ENCODE measurements at places on chromosomes 3 and 15.
A peak's percentile ranks its signal among the peaks of the same experiment; 100 is the strongest.

DNA sequence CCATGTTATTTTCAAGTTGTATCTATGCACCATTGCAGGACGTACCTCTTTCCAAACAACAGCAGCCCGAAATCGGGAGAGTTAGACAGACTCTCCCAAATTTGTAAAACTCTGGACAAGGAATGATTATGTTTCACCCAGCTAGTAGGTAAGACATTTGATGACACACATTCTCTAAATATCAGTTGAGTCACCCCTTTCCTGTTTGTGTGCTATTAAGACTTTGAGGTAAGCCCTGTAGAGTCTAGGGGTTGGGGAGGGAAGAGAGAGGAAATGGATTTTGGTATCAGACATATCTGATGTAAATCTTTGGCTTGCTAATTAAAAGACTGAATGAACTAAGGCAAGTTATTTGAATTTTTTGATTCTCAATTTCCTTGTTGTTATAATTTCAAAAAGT is 999.0 kb downstream of the TUSC7 start:
- no peak for DNase-seq

DNA sequence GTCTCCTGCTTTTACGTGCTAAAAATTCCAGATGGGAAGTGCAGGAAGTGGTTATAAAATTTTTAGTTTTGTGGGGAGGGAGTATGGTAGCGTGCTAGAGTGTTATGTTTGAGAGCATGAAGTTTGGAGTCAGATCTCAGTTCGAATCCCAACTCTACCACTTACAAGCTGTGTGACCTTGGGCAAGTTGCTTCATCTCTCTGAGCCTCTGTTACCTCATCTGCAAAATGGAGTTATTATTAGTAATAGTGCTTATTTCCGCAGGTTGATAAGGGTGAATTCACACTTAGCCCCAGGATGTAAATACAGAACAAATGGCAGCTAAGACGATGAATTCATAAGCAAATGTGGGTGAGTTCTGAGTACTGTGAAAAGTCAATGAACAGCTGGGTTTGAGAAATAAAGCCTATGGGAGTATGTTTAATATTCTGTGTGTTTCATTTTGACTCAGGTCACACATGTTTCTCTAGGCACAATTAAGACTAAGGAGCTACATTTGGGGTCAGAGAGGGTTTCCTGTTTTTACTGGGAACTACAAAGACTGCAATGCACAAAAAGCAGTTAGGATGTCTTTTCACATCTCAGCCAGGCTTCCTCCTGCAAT is 73.1 kb upstream of the FEZF2 start:
- DNase-seq: no peak

GRCh38 chr15:92749216-92749615 is 93.6 kb upstream of the FAM174B start:
- no peak for DNase-seq

DNA sequence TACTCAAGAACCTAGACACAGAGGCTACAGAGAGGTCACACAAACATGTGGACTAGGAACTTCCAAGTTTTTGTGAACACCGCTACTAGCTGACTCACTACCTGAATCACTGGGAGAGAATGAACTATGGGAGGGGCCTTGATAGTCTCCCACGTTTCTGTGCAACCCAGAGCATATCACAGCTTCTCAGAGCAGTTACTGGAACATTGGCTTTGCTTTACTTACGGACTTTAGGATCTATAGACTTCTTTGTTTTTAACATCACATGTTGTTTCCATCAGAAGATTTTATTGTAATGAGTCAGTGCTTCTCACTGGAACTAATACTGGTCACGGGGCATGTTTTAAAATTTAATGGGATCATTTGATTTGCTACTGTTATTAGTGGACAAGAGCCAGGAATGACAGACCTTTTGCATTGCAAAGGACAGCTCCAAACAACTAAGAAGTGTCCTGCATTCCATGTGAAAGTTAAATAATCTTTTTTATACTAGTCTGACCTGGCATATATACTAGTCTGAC is 35.6 kb downstream of the RTP4 start:
- DNase-seq: no peak

DNA sequence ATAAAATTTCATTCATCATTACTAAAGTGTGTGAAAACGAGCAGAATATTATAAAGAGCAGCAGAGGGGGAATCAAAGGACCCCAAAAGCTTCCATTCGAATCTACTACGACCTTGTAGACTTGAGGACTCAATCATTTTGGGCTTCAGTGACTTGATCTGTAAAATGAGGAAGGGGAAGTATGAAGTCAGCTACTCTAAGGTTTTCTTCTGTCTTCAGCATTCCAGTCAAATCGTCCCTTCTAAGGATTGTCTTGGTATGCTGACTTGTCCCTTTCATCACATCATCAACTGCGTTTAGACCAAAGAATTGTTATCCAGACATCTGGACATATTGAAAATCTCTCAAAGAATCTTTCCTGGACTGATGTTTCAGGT is 44.8 kb downstream of the PLD1 start:
- DNase-seq: peak; percentile 24

DNA sequence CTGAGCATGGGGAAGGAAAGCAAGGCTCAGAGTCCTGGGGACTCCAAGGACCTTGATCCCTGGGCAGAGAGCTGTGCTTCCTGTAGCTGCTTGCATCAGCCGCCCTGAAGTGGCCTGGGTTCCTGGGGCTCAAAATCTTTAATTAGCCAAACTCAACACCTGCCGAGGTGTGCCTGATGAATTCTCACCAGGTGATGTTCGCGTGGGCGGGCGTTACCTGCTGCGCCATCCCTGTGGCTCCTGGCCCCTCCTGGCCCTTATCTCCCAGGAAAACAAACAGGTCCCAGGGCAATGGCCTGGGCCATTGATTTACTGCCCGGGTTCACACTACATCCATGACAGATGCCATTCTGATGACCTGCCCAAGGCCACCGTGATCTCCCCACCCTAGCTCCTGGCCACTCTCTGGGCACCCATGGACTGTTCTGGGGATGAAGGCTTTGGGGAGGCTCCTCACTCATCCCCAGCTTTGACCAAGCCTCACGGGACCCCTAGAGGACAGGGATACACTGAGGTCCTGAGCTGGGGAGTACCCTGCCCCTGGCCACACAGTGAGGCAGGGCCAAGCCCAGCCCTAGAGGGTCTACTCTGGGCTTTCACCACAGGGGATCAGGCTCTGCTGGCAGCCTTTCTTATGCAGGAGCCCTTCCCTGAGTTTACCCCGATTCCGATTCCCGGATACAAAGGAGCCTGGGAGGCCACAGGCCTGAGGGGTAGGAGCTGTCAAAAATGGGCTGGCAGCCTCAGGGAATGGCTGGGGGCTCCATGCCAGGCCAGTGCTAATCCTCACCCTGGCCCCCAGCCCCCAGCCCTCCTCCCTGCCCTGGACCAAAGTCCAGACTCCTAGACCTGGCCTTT is 5.7 kb downstream of the SLC38A3 start:
- no peak for DNase-seq

- DNase-seq: no peak
These were observed 79.6 kb downstream of the DIPK2A start for GRCh38 chr3:144051211-144051610.

DNA sequence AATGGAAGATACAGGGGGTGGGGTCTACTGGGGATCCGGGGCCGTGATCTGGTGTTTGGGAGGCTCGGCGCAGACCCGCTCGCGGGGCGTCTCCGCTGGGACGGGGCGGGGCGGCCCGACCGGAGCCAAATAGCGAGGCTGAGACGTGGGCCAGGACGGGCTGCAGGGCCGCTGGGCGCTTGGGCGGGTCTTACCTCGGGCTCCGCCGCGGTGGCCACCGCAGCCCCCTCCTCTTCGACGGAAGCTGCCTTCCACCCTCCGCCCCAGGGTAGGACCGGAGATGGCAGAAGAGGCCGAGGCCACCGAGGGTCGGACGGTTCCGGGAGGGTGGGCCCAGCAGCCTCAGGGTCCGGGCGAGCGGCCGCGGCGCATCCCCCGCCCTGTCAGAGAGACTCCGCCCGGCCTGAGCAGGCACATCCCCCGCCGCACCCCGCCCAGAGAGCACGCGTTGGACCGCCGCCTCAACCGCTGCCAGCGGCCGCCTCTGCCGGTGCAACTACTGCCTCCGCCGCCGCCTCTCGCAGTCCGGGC is 399 bp downstream of the MYO9A start:
- peak; percentile 80 for DNase-seq

DNA sequence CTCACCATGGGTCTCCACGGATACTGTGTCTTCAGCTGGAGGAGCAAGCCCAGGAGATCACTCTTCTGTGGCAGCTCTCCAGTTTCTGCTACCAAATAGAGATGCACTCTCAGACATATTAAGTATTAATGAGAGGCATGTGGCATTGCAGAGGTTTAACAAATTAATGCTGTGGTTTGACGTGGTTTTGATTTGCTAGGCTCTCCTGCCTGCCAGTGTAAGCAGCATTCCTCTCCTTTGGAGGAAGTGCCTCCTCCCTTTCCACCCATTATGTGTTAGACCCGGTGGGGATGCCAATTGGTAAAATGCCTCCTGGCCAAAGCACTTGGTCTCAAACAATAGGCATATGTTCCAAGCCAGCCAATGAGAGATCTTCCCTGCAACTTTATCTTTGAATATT is 124.8 kb downstream of the MYLK start:
- DNase-seq: no peak

DNA sequence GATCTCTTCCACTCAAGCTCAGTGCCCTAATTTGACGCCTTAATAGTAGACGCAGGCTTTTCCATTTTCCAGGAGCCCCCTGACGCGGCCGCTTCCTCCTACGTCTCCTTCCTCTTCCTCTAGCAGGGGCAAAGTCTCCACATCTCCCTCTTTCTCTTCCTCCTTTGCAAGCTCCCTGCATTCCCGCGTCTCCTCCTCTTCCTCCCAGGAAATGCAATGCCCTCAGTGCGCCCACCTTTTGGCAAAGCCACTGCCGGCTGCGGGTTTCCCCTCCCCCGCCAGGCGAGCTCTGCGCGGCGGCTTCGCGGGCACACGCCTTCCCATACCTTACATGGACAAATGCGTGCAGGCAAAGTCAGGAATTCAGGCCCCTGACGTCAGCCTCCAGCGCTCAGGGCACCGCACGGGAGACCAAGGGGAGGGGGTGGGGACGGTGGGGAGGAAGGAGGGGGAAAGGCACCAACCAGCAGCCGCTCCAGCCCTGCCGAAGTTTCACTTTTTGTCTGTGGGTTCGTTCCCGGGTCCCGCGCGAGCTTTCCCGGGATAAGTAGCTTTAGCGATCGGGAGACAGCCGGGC is 432 bp upstream of the LPP start:
- peak; percentile 64 for DNase-seq

DNA sequence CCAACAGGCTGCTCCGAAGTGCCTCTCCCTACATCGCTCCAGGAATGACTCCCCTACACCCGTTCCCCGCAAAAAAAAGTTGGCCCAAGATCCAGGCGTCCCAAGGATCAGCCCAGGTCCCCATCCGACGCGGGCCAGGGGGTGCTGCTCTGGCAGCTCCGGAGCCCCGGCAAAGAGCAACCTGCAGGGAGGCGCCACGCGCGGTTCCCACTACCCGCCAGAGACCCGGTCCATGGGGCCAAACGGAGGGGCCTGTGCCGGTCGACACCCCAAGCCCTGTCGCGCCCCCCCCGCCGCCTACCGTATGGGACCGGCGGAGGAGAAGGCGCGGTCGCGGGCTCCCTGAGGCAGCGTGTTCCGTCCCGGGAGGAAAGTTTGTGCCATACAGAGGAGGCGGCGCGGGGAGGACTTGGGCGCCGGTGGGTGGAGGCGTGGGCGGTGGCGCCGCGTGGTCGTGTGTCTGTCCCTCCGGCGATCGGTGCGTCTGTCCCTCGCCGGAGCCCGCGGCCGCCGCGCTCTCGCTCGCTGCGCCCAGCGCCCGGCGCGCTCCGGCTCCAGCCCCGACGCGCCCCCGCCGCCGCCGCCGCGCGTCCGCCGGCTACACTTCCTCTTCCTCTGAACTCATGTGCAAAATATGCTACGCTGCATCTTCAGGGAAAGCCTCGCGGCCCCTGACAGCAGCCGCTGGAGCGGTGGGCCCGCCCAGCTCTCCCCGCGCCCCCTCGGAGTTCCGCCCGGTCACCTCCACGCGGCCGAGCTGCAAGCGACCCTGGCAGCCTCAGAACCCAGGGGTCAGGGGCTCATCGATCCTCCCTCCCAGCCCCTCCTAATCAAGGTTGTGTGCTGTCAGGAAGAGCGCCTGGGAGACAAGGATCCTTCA is at the start of gene RFTN1:
Gene RFTN1 (minus strand): TSS at position 559 of the 880 bp plus-strand sequence. CDS start 19,830 bp downstream, outside the sequence.
- DNase-seq: peak; percentile 69

GRCh38 chr3:44232407-44232806 is 9.3 kb upstream of the TOPAZ1 start:
- DNase-seq: peak; percentile 25

DNA sequence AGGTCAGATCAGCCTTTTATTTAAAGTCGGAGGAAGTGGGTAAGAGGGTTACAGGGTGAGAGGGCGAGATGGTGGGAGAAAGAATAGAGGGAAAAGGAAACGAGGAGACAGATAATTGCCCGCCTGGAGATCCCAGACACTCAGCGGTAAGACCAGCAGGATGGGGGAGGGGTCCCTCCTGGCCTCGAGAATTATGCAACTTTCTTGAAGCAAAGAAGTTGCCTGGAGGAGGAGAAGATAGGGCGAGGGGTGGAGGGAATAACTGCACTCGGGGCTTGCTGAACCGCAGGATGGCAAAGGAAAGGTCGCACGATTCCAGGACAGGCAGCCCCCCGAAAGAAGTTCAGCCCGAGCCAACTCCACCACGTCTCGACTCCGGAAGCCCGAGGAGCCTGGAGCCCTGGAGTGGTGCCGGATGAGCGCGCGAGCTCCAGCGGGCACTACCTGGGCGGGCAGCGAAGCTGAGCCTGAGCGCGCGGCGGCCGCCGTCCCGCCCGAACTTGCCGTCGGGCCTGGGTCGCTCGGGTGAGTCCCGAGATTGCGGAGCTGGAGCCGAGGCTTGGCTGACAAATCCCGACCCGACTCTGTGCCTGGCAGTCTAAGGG is 402 bp downstream of the WWTR1 start:
- DNase-seq: peak; percentile 21

GRCh38 chr15:92936693-92937092 is 36.6 kb downstream of the CHD2 start:
- DNase-seq: no peak

GRCh38 chr3:179881791-179882190 is 154.9 kb downstream of the PEX5L start:
- DNase-seq: no peak

GRCh38 chr15:38609097-38609738 is 44.6 kb upstream of the RASGRP1 start:
- no peak for DNase-seq

- DNase-seq: peak; percentile 18
These were observed 87.8 kb downstream of the TOP2B start for GRCh38 chr3:25576831-25577454.

- peak; percentile 81 for DNase-seq
These were observed 104.2 kb downstream of the MYH15 start for GRCh38 chr3:108406063-108406660.

DNA sequence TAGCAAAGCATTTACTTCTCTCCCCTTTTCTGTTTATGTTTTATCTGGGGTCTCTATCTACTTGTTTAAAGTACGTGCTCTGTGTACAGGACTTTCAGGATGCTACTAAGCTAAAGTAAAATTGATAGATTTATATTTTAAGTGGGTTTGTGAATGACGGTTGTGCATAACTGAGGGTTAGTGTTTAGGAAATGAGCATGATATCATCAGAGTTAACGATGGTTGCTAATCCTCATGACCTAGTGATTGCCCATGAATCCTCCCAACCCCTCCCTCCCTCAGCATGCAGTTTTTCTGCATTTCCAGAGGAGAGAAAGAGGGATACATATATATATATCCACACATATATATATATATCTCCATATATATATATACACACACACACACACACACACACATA is 957.2 kb downstream of the TUSC7 start:
- DNase-seq: no peak

GRCh38 chr3:122536632-122537001 is 21.9 kb upstream of the KPNA1 start:
- no peak for DNase-seq

Data from NB4 (cell line).